GM12892 (cell line): ENCODE measurements at places on chromosomes 5 and 9.

- no peak for DNase-seq
Observed at GRCh38 chr9:82436475-82436874, 447.9 kb downstream of the SPATA31D1 start.

DNA sequence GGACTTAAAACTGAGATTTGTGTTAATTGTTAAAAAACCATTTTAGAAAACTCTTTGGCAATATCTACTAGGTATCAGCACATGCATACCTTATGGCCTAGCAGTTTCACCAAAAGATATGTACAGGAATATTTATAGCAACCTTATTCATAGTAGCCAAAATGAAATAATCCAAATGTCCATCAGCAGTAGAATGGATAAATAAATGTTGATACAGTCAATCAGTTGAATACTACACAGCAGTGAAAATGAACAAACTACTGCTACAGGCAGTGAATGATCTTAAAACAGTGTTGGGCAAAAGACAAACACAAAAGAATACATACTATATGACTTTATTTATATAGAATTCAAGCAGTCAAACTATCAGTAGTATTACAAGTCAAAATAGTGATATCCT, 16.4 kb downstream of the RFESD start:
- DNase-seq: no peak

DNA sequence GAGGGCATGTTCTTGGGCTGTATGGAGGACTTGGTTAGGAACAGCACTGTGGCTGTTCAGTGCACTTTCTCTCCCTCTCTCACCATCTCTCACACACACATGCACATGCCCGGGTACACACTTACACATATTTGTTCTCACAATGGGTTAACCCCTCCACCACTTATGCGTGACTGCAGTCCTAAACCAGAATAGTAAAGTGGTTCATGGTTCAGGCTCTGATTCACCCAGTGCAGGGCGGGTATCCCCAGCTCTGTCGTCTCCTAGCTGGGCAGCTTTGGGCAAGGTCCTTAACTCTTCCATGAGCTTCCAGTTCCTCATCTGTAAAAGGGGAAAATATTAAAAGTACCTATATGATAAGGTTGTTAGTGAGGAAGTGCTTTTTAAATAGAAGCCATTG, 45.3 kb upstream of the GALNT10 start:
- no peak for DNase-seq

GRCh38 chr9:115845648-115846312, 307.8 kb upstream of the PAPPA start:
- no peak for DNase-seq

GRCh38 chr5:180807046-180807445, 4.4 kb upstream of the MGAT1 start:
- no peak for DNase-seq

- DNase-seq: no peak
Observed at GRCh38 chr9:101993771-101994170, 255.3 kb upstream of the GRIN3A start.

DNA sequence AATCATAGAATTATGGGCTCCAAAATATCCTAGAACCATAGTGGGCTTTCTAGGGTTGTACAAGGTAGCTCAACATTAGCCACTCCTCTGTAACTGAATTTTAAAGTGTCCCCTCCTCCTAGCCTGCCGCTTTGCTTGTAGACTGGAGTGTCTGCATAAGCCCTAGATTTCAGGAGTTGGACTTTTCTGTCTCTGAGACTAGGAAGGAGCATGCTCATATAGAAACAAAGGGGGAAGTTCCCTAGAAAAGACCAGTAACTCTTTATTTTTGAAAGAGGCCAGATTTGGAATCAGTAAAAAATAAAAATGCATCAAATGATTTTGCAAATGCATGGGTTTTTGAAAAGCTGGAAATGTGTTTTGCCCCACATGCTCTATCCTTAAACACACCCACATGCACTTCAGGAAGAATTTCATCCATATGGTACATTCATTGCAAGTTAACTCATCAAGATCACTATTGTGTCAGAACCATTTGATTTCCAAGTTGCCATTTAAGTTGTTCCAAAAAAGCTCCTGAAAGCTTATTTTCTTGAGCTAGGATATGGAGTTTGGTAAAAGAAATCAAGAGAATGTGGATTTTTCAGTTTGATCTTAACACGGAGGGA, 121.0 kb upstream of the NR3C1 start:
- no peak for DNase-seq

DNA sequence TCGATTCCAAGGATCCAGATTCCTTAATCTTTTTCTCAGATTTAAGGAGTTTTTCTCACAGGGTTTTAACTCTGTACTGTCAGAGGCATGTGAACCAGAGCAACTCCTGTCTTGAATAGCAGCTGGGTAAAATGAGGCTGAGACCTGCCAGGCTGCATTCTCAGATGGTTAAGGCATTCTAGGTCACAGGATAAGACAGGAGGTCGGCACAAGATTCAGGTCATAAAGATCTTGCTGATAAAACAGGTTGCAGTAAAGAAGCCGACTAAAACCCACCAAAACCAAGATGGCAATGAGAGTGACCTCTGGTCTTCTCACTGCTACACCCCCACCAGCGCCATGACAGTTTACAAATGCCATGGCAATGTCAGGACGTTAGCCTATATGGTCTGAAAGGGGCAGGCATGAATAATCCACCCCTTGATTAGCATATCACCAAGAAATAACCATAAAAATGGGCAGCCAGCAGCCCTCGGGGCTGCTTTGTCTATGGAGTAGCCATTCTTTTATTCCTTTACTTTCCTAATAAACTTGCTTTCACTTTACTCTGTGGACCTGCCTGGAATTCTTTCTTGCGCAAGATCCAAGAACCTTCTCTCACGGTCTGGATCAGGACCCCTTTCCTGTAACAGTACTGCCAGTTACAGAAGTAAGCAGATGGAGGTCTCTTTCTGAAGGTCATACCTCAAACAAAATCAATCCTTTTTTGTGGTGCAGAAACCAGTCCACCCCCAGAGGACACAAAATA, 87.1 kb downstream of the SLC38A9 start:
- DNase-seq: no peak

DNA sequence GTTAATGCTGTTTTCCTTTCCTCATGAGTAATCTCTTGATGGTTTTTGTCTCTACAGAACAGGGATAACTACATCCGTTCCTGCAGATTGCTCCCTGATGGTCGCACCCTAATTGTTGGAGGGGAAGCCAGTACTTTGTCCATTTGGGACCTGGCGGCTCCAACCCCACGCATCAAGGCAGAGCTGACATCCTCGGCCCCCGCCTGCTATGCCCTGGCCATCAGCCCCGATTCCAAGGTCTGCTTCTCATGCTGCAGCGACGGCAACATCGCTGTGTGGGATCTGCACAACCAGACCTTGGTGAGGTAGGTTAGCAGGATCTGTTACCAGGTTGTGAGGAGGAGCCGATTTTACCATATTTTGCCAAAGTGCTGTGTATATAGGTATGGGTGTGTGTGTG, 148.2 kb downstream of the TLE4 start:
- no peak for DNase-seq

- no peak for DNase-seq
Observed at GRCh38 chr5:142330026-142330425, 5.2 kb upstream of the SPRY4 start.

GRCh38 chr5:156376751-156377150, 49.8 kb downstream of the SGCD start:
- no peak for DNase-seq

DNA sequence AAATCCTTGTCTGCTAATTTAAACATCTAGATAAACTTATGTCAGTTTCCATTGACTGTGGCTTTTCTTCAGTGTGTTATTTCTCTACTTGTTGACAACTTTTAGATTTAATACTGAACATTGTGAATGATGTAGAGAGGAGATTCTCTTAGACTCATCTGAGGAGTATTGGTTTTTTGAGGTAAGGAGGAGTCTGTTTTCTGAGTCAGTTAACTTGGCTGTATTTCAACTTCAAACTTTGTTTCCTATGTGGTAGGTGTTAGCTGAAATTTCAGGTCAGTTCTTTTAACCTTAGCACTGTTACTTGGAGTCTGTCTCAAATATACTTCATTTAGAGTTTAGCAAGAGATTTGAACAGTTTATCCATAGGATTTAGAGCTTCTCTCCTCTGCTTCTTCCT, 67.9 kb downstream of the XRCC4 start:
- DNase-seq: no peak

DNA sequence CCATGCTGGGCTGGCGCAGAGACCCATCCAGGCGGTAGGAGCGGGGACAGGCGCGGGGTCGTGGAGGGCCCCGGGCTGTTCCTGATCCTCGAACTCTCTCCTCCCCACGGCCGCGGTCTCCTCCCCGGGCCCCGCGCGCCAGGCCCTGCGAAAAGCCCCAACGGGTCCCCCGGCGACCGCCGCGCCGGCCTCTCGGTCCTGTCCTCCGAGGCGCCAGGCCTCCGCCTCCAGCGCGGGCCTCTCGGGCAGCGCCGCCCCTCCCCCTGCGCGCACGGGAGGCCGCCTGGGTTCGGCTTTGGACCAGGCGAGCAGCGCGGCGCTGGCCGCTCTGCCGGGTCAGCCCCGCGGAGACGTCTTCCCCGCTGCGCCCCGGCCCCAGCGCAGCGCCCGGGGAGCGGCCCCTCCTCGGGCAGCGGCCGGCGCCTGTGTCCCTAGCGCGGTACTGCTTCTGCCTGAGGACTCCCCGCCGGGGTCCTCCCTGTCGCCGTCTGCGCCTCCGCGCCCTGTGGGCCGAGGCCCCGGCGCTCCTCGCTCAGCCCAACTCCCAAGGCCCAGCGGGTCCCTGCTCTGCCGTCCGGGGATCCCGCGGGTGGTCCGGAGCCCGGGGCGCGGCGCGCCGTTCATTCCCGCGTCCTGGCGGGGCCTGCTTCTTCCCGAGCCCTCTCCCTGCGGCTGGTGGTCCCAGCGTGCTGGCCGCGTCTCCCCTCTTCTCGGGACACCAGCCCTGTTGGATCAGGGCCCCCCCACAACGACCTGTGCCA, 13.4 kb downstream of the COL23A1 start:
- no peak for DNase-seq

DNA sequence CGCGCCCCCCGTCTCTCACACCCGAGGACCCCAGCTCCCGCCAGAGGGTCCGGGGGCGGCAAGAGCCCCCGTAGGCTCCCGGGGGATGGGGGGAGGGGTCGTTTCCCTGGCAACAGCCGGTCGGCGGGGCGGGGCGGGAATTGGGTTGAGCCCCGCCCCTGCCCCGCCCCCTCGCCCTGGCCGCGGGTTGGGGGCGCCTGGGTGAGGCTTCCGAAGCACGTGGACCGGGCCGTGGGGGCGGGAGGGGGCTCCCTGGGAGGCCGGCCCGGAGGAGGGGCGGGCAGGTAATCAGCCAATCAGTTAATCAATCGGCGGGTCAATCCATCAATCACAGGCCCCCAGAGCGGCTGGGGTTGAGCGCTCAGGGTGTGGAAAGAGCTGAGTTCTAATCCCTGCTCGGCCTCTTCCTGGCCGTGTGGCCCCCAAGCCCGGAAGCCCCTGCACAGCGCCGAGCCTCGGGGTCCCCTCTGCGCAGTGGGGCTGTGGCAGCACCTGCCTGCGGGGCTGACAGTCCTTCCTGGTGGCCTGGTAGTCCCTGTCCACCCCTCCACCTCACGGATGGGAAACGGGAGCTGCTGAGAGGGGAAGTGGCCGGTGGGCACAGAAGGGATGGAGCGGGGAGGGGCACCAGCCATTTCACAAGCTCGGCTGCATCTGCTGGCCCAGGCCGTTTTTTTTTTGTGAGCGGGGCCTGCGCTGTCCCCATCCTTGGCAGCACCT, 174.2 kb upstream of the IER5L start:
- DNase-seq: no peak

DNA sequence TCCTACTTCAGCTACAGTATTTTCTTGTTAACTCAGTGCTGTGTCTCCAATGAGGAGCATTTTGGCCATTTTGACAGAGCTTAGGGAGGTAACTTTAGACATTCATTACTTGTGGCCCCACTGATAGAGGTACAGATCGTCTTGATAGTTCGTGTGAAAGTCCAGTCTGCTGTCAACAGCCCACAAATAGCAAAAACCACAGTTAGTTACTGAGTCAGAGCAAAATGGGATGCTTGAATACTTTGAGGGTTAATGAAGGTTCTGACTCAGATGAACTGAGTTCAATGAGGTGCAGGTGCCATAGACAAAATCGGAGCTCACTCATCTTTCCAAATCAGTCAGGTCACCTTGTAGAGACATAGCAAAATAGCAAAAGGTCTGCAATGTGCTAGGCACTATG, 163.1 kb upstream of the TLE4 start:
- no peak for DNase-seq

DNA sequence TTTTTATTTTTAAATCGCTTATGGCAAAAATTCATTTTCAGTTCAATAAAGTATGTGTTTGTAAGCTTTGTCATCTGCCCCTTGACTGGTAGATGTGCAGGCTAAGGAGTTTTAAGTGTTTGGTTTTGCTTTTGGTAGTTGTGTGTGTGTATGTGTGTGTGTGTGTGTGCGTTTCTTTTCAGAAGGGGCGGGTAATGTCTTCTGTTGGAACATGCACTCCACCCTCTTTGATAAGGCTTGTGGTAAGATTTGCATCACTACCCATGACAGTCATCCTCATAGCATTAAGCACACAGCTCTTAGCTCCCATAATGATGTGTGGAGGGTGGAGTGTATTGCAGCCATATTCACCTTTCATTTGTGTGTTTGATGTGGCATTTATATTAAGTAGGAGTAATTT, 92.1 kb upstream of the FSD1L start:
- no peak for DNase-seq

GRCh38 chr9:85973238-85973637, 32.3 kb downstream of the NAA35 start:
- DNase-seq: no peak

GRCh38 chr9:104635456-104635855, 17.5 kb upstream of the OR13C9 start:
- no peak for DNase-seq

DNA sequence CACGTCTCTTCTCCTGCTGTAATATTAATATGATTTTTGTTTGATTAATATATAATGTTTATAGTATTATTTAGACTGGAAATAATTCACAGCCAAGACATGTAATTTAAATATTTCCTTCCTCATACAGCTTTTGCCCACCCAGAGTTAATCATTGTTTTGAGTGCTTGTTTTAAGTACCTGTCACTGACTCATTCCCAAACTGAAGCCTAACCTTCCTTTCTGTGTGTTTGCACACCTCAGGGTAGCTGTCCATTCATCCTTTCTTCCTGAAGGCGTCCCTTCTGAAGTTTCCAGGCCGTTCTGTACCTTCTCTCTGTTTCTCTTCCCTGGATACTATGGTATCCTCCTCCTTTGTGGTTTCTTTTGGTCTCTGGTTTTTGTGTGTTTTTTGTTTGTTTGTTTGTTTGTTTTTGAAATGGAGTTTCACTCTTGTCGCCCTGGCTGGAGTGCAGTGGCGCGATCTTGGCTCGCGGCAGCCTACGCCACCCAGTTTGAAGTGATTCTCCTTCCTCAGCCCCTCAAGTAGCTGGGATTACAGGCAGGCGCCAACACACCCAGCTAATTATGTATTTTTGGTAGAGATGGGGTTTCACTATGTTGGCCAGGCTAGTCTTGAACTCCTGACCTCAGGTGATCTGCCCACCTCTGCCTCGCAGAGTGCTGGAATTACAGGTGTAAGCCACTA, 312.4 kb downstream of the DOCK8 start:
- no peak for DNase-seq
